WERI-Rb-1 (cell line): ENCODE measurements at places on chromosomes 7 and 10.

GRCh38 chr10:129770286-129770685 lies 193.8 kb downstream of the EBF3 start:
- DNase-seq, result no peak

DNA sequence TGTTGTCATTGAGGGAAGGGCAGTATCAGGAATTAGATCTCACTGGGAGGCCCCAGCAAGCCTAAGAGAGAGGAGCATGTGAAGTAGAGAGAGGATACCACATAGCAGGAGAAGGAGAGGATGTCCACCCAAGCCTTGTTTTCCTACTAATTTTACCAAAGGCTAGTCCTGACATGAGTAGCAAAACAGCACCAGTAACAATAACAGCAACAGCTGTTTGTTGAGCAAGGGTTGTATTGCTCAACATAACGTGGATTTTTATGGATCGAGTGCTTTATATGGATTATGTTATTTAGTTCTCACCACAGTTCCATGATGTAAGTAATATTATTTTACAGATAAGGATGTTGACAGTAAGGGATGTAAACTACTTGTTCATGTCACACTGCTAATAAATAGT lies 135.2 kb upstream of the DLX6 start:
- no peak for DNase-seq

GRCh38 chr10:74824900-74825370 lies 1.5 kb upstream of the KAT6B start:
- peak; percentile 37 for DNase-seq

- peak; percentile 67 for DNase-seq
Measured at GRCh38 chr10:103244666-103245271, 918 bp upstream of the RPEL1 start.

DNA sequence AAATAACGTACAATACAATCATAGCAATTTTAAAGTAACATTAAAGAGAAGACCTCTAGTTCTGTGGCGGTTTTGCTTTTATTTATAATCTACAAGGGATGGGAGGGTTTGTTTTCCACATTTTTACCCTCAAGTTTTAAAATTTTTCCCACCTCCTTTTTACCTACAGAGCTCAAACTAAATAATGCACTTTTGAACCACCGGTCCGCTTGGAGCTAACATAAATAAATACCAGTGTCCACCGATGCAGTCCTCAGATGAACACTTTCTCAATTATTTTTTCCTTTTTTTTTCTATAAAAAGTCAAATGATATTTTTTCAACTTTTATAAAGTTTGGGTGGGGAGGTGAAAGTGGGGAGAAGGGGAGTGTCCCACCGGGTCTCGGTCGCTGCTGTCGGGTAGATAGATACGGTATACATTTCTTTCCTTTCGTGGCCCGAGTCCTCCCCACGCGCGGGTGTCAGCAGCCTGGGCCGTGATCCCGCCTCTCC lies 3.3 kb downstream of the ZNF503 start:
- no peak for DNase-seq

- DNase-seq, result no peak
Measured at GRCh38 chr7:31362401-31362800, 21.9 kb upstream of the NEUROD6 start.

DNA sequence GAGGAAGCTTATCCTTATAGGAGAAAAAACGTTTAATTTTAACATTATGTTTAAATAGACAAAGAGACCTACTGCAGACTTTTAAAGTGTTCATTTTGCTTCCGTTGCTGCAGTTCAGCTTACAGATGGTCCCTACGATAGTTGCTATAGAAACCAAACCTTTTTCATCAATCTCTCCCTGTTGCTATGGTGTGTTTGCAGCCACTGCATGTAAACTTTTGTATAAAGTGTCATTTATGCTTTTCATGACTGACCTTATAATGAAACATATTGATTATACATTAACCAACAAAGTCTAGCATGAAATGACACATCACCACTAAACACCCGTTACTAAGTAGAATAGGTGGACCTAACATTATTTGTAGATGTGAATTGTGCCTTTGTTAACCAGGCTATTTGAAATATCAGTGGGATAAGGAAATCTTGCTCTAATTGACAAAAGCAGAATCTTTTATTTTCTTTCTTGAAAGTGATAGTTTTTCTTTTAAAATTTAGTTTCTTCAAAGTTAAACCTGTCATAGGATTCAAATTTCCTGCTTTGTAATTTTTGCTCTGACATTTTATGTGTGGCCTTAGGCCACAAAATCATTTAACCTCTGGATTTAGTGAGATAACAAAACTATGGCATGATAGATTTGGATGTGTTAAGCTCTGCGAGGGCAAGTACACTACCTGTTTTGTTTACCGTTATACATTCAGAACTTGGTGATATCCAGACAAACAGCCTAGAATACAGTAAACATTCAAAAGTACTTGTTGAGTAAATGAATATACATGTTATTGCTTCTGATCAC lies 64.0 kb downstream of the CACNB2 start:
- no peak for DNase-seq

- no peak for DNase-seq
Measured at GRCh38 chr7:144588559-144589051, 185.1 kb upstream of the NOBOX start.

DNA sequence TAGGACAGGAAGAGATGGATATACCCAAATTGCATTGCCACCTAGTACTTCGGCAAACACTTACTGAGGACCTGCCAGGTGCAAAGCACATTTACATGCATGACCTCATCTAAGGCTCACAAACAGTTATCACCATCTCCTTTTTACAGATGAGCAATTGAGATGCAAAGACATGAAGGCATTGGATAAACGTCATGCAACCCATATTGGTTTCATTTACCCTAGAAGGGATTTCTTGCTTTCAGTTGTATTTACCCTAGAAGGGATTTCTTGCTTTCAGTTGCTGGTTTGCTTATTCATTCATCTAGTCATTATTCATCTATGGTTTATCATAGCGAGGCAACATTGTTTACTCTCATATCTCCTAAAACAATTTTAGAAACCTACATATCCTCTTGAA lies 52.2 kb downstream of the STEAP1B start:
- no peak for DNase-seq

DNA sequence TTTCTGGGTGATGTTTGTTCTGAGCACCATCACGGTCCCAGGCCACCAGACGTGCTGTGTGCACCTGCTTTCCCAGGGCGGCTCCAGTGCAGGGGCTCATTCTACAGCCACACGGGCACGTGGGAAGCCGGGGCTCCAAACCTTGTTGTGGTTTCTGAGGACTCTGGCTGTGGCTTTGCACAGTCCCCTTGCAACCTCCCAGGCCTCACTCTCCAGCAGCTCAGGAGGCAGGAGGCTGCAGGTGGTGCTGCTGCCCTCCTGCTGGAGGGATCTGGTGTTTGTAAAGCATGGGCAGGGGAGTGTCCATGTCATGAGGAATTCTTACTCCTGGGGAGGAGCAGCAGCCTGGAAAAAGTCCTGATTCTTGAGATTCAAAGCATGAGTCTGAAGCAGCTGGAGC lies 54.3 kb downstream of the INSYN2A start:
- DNase-seq, result no peak

GRCh38 chr10:60465801-60466200 lies 76.1 kb upstream of the ANK3 start:
- no peak for DNase-seq

GRCh38 chr10:35058134-35058533 lies 32.0 kb downstream of the CUL2 start:
- DNase-seq, result no peak

- no peak for DNase-seq
Measured at GRCh38 chr10:77393411-77393810, 244.2 kb downstream of the KCNMA1 start.
